ENCODE measurements at places on chromosomes 11 and 22.
A peak's percentile ranks its signal among the peaks of the same experiment; 100 is the strongest.

GRCh38 chr11:1927026-1927847, 7.7 kb downstream of the TNNT3 start:
- no peak for DNase-seq

GRCh38 chr22:23219317-23219716, 39.0 kb downstream of the BCR start:
- DNase-seq = no peak

GRCh38 chr11:69447786-69448185, 33.7 kb upstream of the LINC01488 start:
- no peak for DNase-seq

DNA sequence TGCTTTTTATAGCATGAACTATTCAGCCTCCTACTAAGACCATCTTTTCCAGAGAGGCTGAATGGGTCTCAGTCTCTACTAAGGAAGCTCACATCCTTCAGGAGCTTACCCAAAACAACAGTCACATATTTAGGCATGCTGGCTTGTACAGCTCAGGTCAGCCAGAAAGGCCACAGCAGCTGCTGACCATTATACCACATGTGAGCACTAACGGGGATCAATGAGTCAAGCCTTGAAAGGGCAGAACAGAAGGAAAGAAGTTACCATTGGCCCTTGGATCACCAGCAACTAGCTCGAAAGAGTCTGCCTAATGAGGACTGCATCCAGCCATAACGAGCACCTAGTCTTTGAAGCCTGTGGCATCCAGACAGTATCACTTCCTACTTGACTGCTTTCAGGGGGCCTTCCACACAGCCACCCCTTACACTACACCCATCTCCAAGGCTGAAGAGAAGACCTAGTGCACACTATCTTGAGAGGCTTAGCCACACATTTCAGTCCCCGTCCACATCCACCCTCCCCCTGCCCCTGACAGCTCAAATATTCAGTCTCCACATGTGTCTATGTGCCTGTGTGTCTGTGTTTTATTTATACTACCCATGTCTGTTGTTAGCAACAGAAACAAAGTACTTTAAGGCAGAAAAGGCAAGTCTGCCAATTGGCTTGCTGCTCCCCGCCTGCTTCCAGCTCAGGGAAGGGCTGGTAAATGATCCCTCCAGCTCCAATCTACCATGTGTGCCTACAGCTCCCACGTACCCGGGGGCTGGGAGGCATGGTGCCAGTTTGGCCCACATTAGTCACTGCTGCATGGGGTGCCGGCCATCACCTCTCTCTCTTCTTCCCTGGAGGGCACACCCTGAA, 95.5 kb downstream of the RPL27A start:
- DNase-seq = no peak

DNA sequence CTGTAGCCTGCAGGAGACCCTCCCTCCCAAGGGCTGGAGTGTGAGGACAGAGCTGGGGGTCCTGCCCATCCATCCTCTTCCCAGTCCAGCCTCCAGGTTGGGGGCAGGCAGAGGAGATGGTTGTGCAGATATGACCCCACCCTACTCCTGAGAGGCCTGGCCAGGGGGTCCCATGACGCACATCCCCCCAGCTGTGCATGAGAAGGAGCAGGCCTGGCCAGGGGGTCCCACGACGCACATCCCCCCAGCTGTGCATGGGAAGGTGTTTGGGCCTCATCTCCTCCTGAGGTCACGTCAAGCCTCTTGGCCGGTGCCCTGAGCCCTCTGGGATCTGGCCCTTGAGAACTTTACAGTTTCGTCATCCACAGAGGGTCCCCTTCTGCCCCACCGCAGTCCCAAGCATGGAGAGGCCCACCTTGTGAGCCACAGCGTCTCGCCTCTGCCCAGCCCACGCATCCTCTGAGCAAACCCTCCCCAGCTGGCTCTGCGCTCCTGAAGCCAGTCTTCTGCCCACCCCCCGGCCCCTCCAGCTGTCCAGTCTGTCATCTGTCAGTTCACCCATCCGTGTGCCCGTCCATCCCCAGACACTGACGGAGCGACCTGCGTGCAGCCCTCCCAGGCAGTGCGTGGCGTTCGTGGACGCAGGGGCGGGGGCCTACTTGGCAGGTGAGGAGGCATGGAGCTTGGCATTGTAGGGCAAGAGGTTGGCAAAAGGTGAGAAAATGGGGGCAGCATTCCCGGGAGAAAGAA, 2.3 kb downstream of the ANO9 start:
- no peak for DNase-seq

- DNase-seq = no peak
These were observed 19.0 kb upstream of the CABP7 start for GRCh38 chr22:29700900-29701154.

- peak; percentile 23 for DNase-seq
These were observed 68.4 kb downstream of the GAS2 start for GRCh38 chr11:22734628-22735345.

- DNase-seq = no peak
These were observed 77.3 kb downstream of the ZBTB44 start for GRCh38 chr11:130237282-130238006.

GRCh38 chr22:37080438-37080837, 28.9 kb downstream of the KCTD17 start:
- no peak for DNase-seq

- no peak for DNase-seq
These were observed 182.3 kb downstream of the BLID start for GRCh38 chr11:121933694-121934093.

GRCh38 chr11:65672180-65672860, 9.6 kb upstream of the RELA start:
- no peak for DNase-seq

GRCh38 chr11:6297831-6298230, 22.5 kb downstream of the CAVIN3 start:
- DNase-seq = peak; percentile 52

Data from RKO (cell line).